ENCODE measurements at places on chromosomes 3 and 15.

- DNase-seq, result no peak
Measured at GRCh38 chr3:42441791-42442190, 31.4 kb upstream of the LYZL4 start.

- no peak for DNase-seq
Measured at GRCh38 chr3:120022729-120023128, 71.5 kb downstream of the GSK3B start.

- DNase-seq, result no peak
Measured at GRCh38 chr3:151015767-151016477, 43.4 kb upstream of the CLRN1 start.

DNA sequence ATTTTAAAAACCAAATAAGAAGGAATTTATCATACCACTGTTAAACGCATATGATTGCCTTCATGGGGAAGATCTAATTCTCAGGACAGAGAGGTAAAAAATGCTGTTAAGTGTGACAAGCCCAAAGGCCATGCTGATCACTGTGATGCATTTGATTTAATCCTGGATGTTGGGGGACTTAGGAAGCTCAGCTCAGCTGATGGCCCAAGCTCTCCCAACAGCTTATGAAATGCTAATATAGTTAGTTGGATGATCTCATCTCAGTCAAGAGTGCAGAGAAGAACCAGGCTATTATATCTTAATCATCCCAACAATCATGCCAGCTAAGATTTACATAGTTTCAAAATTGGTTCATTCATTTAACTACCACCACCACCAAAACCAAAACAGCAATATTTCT lies 340.0 kb downstream of the IL20RB start:
- DNase-seq, result no peak

Measured in GM12891 (cell line).